Adrenal gland (tissue), 19 donors: ENCODE measurements at places on chromosomes 11 and 22. TPM values are rescaled to one million over a fixed set of nuclear protein-coding genes. Genes with fewer than 3 reads are reported as not detected.

KIRREL3 gene
- 0.30 TPM for total RNA-seq

PLAAT5 gene
- total RNA-seq = 0.92 TPM

SCT gene
- not detected for total RNA-seq

POU2AF3 gene
- 3.9 TPM for total RNA-seq

OR4X2 gene
- not detected for total RNA-seq

ADAMTS15 gene
- 1.4 TPM for total RNA-seq
